CD4-positive, alpha-beta memory T cell (primary cell): ENCODE measurements at places on chromosomes 7 and 10.
A peak's percentile ranks its signal among the peaks of the same experiment; 100 is the strongest.

- DNase-seq = no peak
Observed at GRCh38 chr10:106557053-106557452, 607.5 kb downstream of the SORCS1 start.

DNA sequence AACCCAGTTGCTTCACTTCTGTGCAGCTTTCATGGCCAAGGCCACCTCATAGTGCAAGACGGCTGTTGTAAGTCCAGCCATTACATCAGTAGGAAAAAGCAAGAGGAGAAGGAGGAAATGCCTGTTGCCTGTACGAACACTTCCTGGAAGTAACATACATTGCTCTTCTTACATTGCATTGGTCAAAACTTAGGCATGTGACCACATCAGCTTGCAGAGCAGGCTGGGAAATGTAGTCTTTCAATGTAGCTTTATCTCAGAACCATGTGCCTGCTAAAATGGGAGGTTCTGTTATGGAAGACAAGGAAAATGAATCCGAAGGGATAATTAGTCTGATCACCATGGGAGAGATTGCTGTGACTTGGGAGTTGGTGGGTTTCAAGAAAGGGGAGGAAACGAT lies 4.3 kb downstream of the SLC29A3 start:
- peak; percentile 15 for DNase-seq

DNA sequence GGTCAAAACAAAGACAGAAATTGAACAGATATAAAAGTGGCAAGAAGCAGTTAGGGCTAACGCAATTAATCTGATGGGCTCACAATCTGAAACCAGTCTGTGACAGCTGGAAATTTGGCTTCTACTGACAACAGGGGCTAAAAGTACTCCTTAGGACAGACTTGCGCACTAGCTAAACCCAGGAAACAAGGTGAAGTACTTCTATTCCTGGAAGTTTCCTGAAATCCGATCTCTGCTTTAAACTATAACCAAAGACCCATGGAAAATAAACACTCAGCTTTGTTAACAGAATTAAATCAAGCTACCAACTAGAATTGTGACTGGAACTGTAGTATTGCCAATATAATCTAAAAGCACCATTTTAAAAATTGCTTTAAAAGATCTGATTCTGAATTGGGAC lies 520.2 kb upstream of the ZWINT start:
- no peak for DNase-seq

GRCh38 chr10:94450782-94451181 lies 48.4 kb downstream of the TBC1D12 start:
- no peak for DNase-seq
